ENCODE measurements at places on chromosomes 12 and 14.

DNA sequence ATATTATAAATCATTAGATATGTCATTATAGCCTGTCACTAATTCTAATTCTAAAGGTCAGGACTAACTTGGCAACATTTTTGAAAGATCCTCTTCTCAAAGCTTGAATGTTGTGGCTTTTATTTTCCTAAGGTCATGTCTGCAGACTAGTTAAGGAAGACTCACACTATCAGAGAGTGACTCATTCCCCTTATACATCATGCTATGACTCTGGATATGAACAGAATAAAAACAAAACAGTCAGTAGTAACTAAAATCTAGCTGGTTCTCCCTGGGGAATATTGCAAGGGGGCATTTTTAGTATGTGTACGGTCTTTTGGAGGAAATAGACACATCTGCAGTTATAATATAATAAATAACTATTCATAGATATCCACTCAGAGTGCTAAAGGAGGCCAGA, 170.6 kb downstream of the SLC2A13 start:
- no peak for DNase-seq

DNA sequence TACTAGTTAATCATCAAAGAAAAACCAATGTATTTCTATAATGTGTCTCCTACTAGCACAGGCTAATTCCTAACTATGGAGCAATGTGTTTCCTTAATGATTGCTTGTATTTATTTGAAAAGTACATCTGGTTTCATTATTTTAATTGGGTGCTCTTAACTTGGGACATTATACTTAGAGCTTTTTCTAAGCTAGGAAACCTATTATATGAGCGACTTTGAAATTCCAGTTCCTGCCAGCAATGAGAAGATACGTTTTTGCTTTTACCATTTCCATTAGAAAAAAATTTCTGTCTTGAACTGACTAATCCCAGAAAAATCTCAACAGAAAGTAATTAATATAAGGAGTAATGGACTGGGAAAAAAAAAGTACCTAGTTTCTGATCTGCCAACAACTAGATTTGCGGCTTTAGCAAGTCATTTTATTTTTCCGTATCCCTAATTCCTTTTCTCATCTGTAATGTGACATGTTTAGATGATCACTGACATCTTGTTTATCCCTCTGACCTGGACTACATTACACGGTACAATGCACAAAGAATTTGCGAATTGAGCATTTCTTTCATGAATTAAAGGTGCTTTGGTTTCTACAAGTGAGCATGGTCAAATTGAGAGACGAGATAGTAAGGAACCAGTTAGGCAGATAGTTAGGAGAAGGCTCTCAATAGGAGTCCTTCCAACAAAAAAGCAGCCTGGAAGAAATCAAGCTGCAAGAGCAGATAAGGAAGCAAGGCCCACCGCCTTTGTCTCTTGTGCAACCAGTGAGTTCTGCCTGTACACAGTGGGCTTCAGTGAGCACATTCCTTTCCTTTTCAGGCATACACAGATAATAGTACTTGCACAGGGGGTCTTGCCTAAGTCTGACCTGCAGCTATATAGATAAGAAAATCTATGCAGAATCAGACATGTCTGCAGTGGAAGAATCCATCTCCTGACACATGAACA, 1765.0 kb upstream of the FLRT2 start:
- no peak for DNase-seq

GRCh38 chr14:58280954-58281787, 17.2 kb upstream of the ARID4A start:
- no peak for DNase-seq

- no peak for DNase-seq
Observed at GRCh38 chr12:26298785-26299621, 103.6 kb downstream of the SSPN start.

GRCh38 chr14:36333119-36333518, 12.7 kb upstream of the MBIP start:
- no peak for DNase-seq

DNA sequence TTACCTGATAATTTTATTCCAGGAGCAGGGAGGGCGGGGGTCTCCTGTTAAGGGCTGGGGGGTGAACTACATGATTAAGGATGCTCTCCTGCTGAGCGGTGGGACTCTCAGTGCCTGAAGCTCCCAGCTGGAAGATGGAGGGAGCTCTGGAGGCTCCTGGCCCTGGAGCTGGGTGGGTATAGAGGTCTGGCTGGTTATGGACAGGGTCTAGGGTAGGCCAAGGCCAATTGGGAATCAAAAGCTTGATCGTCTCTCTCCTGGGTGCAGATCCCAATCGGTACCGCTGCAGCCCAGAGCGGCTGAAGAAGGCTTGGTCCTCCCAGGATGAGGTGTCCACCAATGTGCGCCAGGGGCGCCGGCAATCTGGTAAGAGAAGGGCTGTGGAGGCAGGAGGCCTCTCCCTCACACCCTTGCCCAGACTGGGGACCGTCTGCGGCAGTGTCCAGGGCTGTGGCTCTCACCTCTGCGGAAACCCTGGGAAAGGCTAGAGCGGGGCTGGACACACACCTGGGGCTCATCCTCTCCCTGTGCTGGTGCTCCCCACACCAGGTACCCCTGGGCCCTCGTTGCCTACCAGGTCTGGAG, 28.4 kb downstream of the PLEKHG3 start:
- DNase-seq = no peak

GRCh38 chr12:88793096-88793495, 212.8 kb upstream of the KITLG start:
- no peak for DNase-seq

DNA sequence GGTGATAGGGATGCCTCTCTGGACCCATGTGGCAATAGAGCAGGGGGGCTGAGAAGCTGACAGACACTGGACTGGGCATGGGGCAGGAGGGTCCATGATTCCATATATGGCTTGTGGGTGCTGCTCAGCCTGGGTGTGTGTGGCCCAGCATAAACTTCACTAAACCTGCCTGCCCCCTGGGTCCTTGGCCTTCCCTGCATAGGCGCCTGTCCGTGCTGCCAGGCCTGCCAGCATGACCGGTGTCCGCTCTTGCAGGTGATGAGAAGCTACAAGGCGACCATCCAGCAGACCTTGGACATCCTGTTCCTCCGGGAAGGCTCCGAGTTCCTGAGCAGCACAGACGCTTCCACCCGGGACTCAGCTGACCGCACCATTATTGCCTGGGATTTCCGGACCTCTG, 61.6 kb downstream of the BEGAIN start:
- no peak for DNase-seq

- no peak for DNase-seq
Observed at GRCh38 chr14:81473456-81474147, 60.1 kb downstream of the SEL1L start.

DNA sequence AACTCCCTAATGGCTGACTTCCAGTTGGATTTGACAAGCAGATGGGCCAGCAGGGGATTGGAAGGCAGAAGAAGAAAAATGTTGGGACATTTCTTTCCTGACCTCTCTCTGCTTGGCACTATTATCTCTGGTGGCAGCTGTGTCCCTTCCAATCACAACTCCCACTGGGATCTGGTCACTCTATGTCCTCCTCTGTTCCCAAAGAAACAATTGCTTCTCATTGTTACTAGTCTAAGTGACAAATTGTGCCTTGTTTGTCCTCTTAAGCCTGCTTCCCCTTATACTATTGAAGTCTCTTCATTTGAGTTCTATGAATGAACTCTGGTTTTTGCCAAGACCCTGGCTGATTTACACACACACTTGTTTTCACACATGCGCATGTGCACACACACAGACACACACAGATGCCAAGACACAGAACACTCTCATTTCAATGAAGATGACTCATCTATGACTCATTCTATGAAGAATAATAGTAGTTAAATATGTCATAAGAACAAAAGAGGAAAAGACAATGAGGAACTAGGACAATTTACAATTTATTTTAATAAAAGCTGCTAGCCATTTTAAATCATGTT, 83.0 kb upstream of the FAR2 start:
- DNase-seq = no peak

DNA sequence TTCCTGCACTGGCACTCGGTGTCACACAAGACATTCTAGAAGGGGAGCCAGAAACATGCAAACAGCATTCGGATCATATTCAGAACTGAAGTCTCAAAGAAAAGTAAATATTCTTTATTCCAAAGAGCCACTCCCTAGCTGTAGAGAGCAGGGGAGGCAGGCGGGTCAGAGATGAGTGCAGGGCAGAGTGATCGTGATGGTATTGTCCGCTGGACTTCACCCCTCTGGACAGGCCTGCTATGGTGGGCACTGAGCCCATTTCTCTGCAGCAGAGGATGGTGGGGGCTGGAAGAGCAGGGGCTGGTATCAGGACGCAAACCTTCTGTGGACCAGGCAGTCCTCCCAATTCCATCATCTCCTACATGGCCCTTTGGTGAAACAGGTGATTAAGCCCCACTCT, 25.6 kb downstream of the IRF2BPL start:
- DNase-seq = no peak

DNA sequence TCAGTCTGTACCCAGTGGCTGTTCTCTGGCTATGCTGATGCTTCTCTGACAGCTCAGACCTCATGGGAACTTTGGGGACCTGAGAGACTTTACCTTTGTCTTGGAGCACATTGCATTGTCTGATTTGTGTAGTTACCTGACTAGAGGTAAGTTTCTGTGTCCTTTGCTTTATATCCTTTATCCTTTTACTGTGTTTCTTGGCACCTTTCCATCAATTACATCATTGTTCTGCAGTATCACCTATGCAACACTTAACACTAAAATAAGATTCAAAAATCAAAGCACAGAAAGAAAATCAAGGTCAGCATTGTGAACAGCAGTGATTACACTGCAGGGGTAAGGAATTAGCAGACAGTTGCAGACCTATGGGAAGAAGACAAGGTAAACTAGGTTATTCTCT, 43.8 kb downstream of the SLC35F4 start:
- no peak for DNase-seq

DNA sequence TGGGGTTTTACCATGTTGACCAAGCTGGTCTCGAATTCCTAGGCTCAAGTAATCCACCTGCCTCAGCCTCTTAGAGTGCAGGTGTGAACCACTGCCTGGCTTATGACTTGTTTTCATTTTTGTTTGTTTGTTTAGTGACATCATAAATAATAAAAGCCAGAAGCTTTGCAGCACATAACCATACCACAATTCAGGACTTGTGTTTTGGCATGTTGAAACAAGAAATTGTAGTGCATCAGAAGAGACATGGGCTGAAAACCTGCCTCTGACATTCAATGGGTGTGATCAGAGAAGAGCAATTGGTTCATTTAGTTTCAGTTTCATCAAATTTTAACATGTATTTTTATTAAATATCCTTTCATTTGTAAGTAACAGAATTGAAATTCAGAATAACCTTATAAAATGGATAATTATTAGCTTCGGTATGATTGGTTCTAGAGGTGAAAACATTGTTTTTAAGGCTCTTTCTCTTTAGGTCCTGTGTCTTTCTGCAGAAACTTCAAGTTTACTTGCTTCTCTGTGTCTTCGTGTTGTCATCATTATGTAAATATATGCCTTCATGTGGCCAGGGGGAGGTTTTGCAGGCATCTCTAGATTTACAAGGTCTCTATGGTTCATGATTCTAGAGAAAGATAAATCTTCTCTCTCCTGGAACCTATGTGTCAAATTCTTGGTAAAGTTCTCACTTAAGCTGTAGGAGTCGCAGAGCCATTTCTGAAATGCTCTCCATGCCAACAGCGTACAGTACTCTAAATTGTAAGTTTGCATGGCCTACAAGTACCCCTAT, 312.0 kb downstream of the KCNC2 start:
- DNase-seq = no peak

- no peak for DNase-seq
Observed at GRCh38 chr12:91441993-91442952, 259.7 kb upstream of the DCN start.

- no peak for DNase-seq
Observed at GRCh38 chr12:89334548-89335169, 17.6 kb downstream of the DUSP6 start.

GRCh38 chr12:14066021-14066420, 84.6 kb upstream of the GRIN2B start:
- DNase-seq = no peak

DNA sequence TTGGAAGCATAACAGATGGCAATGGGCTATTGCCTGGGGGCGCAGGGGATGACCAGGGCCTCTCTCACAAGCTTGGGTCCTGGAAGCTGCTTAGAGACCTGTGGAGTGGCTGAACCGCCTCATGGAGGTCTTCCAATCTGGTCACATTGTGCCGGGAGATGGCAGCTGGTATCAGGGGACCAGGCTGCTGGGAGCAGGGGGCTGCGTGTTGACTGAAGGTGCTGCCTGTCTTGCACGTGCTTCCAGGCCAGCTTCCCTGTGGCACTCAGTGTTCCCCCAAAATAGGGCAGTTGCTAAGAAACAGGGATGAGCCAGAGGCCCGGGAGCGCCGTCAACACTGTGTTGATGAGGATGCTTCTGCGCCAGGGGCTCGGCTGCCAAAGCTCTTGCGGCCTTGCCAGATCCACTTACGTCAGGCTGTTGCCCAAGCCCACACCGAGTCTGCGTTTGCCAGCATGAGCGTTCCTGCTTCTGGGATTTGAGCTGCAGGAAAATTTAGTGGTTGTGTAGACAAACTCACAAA, 39.8 kb downstream of the ELK3 start:
- DNase-seq = no peak

DNA sequence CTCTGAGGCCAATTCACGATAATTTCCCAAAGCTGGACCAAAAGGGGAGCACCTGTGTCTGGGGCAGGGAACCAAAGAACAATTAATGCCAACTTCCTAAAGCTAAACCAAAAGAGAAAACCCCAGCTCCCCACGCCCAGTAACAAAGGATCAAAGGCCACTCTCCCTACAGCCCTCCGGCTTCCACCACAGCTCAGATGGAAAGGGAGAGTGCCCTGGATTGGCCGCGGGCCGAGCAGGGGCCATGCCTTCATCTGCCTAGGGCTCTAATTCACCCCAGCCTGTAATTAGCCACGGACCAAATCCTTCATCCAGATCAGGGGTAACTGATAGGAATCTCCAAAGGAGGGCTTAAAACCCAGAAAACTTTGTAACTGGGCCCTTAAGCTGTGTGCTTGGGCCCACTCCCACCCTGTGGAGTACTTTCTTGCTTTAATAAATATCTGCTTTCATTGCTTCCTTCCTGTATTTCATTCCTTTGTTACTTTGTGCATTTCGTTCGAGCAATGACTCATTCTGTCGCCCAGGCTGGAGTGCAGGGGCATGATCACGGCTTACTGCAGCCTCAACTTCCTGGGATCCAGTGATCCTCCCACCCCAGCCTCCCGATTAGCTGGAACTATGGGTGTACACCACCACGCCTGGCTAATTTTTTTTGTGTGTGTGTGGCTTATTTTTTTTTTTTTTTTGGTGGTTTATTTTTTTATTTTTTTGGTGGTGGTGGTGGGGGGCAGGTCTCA, 65.5 kb upstream of the PPP4R3A start:
- DNase-seq = no peak

DNA sequence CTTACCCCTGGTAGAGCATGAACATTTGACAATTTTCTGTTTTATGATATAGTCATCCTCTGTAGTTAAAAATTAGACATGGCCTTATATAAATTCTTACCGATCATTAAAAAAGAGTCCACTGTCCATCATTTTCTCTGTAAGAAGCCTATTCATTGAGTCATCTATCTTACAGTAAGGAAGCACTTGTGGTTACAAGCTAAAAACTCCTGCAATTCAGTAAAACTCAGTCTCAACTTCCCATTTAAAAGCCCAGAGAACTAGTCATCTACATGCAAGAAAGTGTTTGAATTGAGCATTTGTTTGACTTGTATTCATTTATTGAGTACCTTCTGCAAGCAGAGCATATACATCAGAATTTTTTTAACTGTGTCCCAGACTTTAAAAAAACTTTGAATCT, 63.3 kb downstream of the GTF2A1 start:
- DNase-seq = no peak
